ENCODE measurements at places on chromosomes 7 and 10.

DNA sequence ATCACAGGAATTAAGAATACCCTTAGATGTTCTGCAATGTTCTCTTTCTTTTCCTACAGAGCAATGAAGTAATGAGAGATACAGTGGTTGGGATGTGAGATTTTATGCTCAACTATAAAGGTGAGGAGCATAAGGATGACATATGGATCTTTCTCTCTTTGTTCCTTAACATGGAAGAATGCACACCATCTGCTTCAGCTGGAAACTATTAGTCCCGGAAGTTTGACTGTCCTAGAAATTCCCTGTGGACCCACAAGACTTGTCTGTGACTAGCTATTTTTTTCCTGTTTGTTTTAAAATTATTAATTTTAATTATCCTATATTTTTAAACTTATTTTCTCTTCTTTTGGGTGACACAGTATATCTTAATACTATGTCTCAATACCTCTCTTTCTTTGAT lies 80.2 kb downstream of the DKK1 start:
- no peak for DNase-seq

DNA sequence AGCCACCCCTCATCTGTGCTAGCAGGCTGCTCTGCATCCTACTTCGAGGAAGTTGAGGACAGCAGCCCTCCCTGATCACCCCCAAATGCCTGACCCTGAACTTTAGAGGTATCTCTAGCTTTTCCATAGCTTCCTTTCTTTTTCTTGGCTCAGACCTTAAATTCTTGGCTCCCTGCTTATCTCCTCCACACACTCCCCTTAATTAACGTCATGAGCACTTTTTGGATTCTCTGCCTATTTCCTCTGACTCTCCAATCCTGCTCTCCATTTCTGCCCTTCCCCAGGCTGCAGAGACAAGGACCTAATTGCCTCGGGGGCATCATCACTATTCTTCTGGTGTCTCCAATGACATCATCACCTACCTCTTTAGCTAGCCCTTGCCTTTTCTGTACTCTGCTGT lies 40.8 kb upstream of the SEC61G start:
- no peak for DNase-seq

DNA sequence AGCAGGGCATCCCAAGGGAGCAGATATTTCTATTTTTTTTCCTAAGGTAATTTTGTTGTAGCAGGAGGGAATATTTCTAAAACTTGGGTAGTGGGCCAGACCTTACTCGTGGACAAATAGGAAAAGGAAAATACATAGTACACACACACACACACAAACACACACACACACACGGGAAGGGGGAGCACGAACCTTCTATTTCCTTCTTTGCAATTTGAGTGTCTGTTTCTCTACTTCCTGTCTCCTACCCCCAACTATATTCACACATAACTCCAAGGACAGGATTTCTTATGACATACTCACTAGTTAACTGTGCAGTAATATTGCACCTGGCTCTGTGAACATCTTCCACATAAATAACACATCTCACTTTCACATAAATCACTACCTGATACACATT lies 4.4 kb downstream of the LDB1 start:
- no peak for DNase-seq

- no peak for DNase-seq
Observed at GRCh38 chr7:132234711-132235110, 341.6 kb downstream of the PLXNA4 start.

Data from GM10248 (cell line).